ENCODE measurements at places on chromosomes 7 and 10.

DNA sequence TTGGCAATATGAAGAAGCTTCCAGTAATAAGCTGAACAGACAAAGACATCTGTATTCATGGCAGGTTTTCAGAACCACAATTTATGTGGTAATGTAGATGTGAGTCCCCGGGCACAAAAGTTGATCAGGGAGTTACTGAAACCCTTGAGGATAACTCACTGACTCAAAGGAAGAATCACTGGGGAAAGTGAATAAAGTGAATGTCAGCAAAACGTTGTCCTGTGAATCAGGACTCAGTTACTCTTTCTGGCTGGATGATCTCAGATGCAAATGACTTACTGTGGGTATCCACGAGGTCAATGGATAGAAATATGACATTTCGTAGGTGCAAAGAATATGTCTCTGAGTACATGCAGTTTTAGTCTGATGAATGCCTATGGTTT is 172.8 kb upstream of the CTBP2 start:
- DNase-seq: no peak

DNA sequence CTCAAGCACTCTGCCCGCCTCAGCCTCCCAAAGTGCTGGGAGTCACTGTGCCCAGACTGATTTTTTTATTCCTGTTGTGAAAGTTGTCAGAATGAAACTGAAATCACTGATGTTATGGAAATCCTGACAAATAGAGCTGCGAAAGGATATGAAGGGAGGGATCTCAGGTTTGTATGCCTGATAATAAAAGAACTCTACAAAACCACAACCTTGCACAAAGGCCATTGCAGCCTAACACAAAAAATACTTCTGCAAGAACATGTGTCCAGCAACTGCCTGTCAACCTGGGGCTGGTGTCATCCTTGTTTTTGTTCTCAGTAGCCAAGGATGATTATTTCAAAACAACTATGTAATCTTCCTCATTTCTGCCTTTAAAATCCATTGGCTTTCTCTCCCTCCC is 126.1 kb downstream of the NEBL start:
- no peak for DNase-seq

GRCh38 chr10:17181110-17181509 is 20.4 kb downstream of the TRDMT1 start:
- no peak for DNase-seq

GRCh38 chr10:110576220-110576619 is 8.7 kb downstream of the SMC3 start:
- no peak for DNase-seq

GRCh38 chr10:26627324-26627723 is 70.2 kb upstream of the PDSS1 start:
- no peak for DNase-seq

- DNase-seq: no peak
These were observed 8.7 kb upstream of the ING3 start for GRCh38 chr7:120941856-120942255.

GRCh38 chr10:10165415-10165814 is 852.3 kb upstream of the CELF2 start:
- no peak for DNase-seq

DNA sequence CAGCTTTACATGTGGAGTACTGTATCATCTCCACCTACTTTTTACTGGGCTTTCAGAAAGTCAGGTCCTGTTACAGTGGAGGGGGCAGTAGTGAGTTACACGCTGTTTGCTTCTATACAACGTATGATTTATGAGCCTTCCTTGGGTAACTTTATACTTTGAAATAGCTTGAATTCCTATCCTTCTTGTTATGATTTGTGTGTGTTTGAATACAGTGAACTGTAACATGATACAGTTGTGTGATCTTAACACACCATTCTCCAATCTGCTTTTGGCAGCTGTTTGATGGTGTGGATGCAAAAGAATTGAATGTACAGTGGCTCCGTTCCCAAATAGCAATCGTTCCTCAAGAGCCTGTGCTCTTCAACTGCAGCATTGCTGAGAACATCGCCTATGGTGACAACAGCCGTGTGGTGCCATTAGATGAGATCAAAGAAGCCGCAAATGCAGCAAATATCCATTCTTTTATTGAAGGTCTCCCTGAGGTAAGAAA is 41.7 kb downstream of the SP8 start:
- no peak for DNase-seq

- DNase-seq: no peak
These were observed 220.0 kb downstream of the KIF20B start for GRCh38 chr10:89921403-89921802.

DNA sequence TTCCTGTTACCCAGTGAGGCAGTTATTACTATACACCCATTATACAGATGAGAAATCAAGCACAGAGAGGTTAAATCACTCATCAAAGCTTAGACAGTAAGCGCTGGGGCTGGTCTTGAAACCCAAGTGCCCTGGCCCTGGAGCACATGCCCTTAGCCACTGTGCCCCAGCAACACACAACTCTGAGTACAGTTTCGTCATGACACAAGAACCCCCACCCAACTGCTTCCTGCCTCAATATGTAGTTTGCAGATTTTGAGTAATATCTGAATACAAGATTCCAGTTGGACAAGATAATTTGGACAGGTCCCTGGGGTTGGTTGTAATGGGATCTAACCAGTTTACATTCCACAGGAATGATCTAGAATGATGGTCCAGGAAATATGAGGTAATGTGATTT is 62.8 kb downstream of the SH3PXD2A start:
- DNase-seq: no peak

DNA sequence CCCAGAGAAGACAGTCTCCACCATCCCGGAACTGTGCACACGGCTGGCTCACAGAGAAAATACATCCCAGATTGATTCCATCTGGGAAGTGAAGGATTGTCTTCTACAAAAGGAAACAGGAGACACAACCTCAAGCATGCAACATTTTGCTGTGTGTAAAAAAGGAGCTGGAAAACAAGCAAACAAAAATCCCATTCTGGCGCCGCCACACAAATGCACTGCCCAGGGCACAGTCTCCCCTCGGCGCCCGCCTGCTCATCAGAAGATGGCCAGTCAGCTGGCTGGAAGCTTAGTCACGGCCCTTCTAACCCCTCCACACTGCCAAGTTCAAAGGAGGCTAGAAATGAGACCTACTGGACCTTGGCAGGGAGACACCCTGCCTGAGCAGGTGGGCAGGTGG is 14.1 kb upstream of the CYTH3 start:
- DNase-seq: no peak

DNA sequence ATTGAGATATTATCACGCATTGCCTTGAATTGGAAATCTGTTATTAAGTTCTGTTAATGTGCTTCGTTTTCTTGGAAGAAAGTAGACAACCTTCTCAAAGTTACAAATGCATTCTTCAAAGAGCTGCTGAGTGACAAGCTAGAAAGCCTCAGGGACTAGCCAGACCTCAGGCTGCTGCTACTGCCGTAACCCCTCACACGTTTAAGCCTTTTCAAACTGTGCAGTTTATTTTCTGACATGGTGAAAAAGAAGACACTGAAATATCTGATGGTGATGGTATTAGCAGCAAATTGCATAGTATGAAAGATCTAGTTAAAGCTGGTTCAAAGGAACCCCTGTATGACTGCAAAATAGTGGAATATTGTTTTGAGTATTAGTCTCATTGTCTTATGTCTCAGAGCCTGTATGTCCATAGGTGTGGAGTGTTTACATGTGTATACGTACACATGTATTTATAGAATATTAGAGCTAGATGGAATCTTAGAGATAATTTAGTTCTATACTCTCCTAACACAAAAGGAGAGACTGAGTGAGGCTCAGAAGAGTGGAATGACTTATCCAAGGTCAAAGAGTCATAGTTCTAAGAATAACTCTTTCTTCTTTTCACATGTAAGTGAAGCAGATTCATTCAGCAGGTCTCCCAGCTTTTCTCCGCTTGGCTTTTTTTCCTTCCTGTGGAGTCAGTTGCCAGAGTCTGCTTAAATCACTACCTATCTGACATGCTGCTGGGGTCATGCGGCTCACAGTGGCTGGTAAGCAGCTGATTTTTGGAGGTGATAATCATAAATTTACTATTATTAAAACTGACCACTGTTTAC is 431.9 kb downstream of the PLXDC2 start:
- no peak for DNase-seq

- DNase-seq: no peak
These were observed 439.3 kb downstream of the RPS24 start for GRCh38 chr10:78473006-78473405.

DNA sequence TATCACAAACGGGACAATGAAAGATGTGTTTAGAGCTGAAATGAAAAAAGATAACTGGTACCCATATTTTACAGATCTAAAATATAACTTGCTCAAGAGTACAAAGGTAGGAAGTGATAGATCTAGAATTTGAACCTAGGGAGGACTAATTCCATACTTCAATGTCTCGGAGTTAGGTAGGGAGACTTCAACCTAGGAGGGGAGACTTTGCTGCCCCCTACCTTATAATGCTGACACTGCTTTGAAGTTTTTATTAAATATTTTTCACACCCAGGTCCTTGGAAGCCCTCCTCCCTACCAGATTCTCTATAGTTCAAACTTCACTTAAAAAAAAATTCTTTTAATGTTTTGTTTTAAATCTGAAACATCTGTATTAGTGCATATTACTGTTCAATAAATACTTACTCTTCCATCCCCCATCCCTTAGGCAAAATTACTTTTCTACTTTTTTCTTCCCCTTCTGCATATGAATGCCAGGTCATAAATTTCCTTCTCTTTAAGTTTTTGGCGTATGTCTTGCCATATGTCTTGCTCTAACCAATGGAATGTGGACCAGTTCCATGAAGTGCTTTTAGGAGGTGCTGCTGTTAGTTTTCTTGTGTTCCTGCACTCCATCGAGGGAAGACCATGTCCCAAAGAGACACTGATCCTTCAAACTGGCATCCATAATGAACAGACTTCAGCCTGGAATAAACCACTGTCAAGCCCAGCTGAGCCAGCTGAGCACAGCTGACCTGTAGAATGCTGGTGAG is 57.8 kb downstream of the MICU1 start:
- no peak for DNase-seq

DNA sequence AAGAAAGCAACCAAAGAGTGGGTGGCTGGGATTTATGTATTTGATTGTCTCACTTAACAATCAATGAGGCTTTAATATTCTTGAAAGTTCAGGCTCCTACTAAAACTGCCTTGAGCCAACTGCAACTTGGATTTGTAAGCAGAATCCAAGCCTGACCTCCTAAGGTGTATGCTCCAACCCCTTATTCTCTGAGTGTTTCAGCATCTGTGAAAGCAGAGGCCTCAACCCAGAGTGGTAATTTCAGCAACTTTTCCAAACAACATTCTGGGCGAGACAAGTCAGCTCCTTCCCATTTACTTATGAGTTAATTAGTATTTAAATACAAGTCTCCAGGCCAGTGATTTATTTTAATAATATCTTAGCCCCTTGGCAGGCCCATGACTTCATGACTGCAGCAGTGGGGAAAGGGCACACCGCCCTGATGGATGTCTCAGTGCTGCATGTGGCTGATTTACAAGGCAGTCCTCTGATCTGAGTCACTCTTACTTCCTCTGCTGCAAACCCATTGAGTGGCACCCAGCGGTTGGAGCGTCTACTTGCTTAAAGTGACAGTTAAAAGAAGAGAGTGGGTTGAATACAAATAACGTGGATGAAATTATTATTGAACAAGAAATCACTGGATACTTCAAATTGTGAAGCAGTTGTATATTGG is 209.1 kb downstream of the TRIL start:
- no peak for DNase-seq

DNA sequence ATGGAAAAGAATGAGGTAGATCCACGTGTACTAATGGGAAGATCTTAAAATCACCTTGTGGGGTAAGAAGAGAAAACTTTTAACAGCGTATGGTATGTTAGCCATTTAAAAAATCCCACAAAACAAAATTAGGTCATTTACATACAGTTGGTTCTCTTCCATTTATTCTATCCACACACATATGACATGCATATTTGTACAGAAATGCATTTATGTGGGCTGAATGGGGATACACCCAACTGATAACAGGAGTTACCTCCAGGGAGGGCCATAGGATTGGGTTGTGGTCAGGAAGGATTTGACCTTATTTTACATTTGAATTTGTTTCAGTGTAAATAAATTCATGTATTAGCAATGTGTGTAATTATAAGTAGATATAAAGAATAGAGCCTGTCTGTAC is 71.5 kb downstream of the MCMBP start:
- DNase-seq: no peak

- no peak for DNase-seq
These were observed 58.7 kb upstream of the TFEC start for GRCh38 chr7:116089293-116089692.

GRCh38 chr7:133771788-133772419 is 355.2 kb upstream of the LRGUK start:
- DNase-seq: no peak

DNA sequence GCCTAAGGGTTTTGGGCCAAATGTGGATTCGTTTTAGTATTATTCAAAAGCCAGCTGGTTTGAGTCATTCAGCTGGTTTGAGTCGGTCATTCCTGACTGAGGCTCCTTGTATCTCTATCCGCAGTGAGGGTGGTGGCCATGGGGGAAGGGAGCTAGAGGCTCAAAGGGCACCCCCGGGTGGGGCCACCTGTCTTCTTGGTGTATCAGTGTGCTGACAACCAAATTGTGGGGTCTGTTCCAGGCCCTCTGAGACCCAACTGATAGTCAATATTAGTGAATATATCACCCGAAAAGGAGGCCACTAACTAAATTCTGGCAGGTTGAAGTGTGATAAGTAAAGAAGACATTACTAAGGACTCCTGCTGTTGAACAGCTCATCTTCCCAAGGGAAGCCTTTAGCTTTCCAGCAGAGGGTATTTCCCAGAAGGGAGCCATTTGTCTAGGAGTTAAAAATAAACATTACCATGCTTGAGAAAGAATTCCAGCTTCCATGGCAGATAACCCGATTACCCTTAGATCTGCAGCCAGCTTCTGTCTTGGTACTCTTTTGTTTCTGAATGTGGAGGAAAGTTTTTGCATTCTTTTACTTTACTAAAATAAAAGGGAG is 29.9 kb upstream of the DDX50 start:
- DNase-seq: no peak

DNA sequence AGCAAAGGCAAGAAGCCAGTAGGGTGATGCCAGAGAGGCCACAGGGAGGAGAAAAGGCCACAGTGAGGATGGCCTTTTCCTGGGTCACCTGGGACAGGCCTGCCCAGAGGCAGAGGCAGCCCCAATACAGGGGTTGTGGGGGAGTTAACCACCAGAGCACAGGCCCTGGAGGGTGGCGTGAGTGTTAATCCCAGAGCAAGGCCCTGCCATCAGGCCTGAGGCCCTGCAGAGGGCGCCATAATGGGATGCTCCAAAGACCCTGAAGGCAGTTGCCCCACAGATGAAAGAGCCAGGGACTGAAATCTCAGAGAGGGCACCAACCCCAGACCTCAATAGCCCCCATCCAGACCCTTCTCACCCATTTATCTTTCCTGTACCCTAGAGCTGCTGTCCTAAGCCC is 23.9 kb downstream of the SLC13A4 start:
- no peak for DNase-seq

GRCh38 chr7:129136887-129137642 is 7.4 kb upstream of the TSPAN33 start:
- no peak for DNase-seq

DNA sequence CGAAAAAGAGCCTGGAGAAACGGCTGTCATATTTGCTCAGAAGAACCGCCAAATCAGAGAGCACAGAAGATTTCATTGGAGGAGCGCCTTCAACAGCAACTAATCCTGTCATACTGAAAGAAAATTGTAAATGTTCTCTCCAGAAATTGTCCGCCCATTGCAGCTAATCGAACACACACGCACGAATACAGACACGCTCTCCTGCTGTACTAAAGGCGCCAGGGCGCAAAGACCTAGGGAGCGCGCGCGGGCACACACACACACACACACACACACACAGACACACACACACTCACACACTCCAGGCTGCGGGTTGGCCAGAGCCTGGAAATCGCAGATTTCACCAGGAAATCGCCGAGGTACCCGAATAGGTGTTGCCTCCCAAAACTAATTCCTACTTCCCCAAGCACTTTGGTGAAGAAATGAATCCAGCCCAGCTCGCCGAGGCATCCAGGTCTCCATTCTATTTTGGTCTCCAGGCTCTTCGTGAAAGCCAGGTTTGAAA is at the start of gene CHRM2:
TSS of gene CHRM2 (plus strand) at position 157 of the 505 bp plus-strand sequence. CDS start 146,214 bp downstream, outside the sequence.
- no peak for DNase-seq
